ENCODE measurements at places on chromosomes 12 and 14.
A peak's percentile ranks its signal among the peaks of the same experiment; 100 is the strongest.

DNA sequence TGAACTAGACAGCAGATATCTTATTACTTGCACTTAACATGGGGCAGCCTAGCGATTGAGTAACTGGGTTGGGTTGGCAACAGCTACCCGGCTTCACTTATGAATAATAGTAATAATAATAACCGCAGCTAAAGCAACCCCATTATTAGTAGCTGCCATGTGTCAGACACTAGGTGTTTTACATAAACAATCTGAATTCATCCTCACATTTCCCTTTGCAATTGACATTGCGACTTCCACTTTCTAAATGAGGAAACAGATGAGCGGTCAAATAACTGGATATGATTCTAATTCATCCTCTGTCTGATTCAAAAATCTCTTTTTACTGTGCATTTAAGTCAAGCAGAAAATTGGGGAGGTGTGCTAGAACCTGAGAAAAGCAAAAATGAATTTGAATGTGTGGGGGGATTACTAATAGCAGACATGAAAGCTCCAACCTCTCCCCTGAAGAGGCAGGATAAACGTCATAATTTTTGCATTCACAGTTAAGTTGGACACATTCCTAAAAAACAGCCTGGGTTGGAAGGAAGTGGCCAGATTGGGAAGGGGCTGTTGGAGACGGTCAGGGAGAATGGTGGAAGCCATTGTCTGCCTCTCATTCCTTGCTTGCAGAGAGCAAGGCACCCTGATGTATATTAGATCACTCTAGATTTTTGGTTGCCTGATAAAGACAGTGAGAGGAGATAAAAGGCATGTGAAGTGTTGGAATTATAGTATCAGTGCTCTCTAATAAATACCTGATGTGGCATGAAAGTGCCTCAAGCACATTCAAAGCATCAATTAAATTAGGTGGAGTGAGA lies 13.1 kb downstream of the EMP1 start:
- DNase-seq = no peak

- DNase-seq = no peak
Measured at GRCh38 chr12:8566525-8566924, 25.8 kb upstream of the CLEC4E start.

- no peak for DNase-seq
Measured at GRCh38 chr12:21323736-21324135, 11.0 kb downstream of the SLCO1A2 start.

- DNase-seq = no peak
Measured at GRCh38 chr14:20184181-20184580, 6.5 kb upstream of the OR11G2 start.

DNA sequence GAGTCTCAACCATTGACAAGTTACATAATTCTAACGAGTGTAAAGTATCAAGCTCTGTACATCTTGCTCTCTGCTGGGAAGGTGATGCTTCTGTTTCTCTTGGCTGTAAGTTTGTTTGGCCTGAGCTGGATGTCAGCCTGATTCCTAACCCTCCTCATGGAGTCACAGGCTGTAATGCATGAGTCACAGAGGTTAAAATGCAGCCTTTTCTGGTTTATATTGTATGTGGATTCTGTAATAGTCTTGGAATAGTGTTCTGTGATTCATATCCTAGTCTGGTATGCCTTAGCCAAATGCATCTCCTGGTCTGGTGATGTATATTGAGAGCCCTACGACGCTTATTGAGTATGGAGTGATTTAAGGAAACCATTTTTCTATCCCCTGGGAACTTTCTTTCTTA lies 104.5 kb upstream of the FRMD6 start:
- DNase-seq = peak; percentile 97

DNA sequence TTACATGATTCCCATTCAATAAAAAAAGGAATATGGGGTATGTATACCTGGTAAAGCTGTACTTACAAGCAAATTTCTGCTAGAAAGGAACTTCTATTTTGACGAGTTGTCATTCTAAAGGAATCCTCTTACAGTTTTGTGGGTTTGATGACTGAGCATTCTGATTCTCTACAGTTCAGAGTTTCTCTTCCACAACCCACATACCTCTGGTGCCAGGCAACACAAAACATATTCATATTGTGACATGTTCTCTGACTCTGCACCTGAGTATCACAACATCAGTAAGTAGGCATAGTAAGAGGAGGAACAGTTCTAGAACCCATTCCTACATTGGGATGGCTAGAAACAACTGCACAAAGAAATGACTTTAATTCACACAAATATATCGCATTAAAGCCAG lies 636.6 kb downstream of the MED13L start:
- DNase-seq = no peak

- DNase-seq = no peak
Measured at GRCh38 chr12:102182635-102183034, 15.0 kb downstream of the PMCH start.

DNA sequence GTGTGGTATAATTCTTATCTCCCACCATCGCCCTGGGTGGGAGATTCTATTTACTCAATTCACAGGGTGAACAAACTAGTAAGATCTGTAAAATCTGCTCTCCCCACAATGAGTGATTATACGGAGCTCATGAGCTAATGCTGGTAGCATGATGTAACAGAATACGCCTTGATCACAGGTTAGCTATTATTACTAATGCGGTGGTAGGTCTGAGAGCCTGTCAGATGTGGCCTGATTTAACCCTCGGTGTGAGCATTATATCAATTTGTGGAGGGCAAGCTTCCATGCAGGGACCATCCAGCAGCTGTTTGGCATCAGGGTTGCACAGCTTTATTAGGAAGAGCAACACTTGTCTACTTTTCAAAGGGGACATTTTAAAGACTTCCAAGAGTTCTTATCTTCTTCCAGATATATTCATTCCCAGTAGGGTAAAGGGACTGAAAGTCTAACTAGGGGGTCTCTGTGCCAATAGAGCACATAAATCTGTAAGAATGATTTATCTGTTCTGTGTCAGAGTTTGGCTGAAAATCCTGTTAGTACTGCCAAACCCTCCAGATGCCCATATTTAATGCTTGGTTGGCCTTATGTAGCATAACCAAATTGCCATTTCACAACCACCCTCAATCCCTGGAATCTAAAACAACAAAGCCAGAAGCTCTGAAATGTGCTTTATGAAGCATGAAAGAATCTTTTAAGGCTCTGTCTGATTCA lies 18.7 kb downstream of the TSHR start:
- DNase-seq = no peak

- no peak for DNase-seq
Measured at GRCh38 chr12:25784669-25785068, 173.8 kb upstream of the RASSF8 start.

DNA sequence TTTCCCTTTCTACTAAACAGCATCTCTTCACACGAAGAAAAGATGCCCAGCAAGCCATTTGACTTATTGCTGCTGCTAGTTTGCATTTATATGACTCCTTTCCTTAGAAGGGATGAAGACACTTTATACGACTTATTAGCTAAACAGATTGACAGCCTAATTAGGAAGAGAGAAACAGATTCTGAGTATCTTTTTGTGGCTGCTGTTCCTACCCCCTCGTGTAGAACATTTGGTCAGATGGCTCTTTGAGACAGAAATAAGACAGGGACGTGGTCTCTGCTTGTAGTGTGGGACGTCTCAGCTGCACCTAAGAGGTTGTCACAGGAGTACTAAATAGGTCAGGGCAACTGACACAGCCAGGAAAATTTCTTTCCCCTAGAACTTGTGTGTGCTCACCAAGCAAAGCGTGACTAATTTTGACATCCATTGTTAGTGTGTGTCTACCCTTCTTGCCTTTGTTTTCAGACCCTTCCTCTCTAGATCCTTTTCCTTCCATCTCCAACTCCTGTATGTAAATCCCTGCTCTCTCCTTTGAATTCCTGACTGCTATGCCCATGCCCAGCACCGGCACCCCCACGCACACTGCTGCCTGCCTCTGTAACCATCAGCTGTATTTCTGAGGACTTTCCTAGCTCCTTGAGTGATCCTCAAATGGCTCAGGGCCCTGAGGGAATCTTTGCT lies 83.2 kb downstream of the DAD1 start:
- no peak for DNase-seq

DNA sequence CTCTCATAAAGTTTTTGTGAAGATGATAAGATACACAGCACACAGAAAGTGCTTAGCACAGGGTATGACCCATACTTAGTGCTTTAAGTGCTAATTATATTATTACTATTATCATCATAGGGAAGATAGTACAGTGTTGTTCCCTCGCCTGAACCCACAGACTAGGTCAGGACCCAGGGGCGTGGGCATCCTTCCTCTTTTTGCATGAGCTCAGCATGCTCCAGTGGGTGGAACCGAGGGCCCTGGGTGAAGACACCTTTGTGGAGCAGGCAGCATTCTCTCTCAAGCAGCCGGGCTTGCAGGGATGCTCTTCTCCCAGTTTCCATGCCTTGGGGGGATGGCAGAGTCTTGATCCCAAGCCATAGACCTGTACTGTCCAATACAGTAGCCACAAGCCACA lies 34.8 kb downstream of the CRACR2A start:
- no peak for DNase-seq

DNA sequence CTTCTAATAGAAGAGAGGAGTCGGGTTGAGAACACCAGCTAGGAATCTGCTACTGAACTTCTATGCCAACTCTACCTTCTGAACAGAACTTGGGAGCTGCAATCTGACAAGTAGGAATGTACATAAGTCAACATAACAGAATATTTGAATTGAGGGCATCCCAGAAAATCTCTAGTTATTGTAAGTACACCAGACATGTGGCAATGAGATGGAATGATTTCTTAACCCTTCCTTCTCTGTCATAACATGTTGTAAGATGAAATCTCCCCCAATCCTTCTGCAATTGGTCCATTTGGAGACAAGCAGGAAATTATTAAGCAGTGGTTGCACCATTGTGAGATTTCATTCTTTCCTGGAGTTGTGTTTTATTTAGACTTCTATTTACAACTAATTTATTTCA lies 68.7 kb upstream of the TMPO start:
- no peak for DNase-seq

DNA sequence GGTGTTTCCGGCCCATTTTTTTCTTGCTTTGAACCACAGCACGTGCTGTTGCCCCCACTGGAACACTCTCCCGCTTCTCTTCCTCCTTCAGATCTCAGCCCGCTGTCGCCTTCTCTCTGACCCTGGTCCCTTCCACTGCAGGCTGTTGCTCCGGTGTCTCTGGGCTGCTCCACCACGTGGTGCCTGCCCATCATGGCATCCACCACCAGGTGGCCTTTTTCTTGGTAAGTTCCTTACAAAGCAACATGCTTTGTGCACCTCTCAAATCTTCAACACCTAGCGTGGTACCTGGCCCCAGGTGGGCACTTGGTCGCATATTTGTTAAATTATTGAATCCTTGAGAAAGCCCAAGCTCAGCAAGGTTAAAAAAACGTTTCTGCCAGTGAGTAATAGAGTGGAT lies 19.1 kb downstream of the TUNAR start:
- no peak for DNase-seq

GRCh38 chr12:6228535-6229223 lies 28.5 kb downstream of the CD9 start:
- no peak for DNase-seq

DNA sequence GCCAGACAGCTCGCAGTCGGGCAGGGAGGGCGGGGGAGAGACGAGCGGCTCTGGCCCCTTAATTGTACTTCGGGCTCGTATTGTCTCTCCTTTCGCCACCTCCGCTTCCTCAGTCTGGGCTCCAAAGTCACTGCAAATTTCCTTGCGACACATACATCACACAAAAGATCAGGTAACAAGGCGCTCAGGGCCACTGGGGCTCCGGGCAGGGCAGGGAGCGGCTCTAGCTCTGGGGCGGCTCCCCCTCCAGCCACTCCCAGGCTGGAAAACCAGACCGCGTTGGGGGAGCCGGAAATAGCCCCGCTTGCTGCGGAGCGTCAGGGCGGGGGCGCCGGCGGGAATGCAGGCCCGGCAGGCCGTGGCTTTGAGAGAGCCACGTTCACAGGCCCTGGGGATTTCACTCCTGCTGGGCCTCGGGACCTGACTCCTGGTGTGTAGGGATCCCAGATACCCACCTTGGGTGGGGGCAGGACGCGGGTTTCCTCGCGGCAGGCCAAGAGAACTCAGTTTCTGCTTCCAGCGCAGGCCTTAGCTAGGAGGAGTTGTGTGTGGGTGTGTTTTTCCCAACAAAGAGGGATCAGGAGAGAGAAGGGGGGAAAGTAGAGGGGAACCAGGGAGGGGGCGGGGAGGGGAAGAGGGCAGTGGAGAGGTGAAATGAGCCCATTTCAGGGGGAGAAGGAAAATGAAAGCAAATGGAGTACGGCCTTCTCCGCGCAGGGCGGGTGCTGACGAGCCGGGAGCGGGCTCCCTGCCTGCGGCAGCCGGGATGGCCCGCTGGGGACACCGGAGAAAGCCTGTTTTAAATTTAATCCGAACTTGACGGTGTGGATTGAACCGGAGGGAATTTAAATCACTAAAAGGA lies 4.4 kb upstream of the HOXC9 start:
- peak; percentile 58 for DNase-seq

DNA sequence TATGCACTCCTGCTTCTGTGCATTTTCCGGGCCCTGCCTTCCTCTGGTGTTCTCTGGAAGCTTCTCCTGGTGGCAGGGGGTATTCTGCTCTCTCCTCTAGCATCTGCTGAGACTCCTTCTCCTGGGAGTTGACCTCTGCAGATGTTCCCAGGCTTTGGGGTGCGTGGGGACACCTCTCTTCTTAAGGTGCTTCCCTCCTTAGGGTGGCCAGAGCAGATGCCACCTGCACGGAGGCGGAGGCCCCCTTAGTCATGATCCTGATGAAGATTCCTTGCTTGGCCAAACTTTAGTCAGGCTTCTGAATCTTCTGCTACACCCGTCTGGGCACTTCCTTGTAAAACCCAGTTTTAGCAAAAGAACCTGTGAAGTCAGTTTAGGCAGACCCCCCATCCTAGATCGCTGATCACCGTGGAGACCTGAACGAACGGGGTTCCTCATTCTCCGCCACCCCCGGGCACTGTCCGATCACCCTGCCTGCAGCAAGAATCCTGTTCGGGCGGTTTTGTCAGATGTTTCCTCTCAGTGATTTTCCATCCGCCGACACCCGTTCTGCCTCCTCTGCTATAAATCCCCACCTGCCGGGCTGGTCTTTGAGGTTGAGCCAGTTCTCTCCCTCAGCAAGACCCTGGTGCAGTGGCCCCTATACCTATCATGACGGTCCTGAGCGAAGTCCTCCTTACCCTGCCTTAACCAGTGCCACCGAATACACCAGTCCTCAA lies 111.9 kb downstream of the CALM1 start:
- DNase-seq = no peak

Data from HS-27A (cell line).